ENCODE measurements at places on chromosomes 3 and 15. TPM values are rescaled to one million over a fixed set of nuclear protein-coding genes. Genes with fewer than 3 reads are reported as not detected.

The LRRC49 gene
- not detected for total RNA-seq

The SCG3 gene
- total RNA-seq: not detected

The TRPM1 gene
- total RNA-seq: not detected

The PRRT3 gene
- 5.6 TPM for total RNA-seq

The ACKR4 gene
- total RNA-seq: not detected

The GNAT1 gene
- 0.11 TPM for total RNA-seq

The CIB1 gene
- 154 TPM for total RNA-seq

DNA sequence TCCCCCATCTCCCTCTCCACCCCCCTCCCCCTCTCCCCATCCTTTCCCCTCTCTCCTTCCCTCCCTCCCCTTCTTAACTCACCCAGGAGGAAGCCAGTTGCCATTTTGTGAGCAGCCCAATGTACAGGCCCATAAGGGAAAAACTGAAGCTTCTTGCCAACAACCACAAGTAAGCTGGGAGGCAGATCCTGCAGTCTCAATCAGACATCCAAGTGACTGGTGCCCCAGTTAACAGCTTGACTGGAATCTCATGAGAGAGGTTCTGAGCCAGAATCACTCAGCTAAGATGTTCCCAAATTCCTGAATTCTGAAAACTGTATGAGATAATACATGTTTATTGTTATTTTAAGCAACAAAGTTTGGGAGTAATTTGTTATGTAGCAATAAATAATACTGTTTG is 90.7 kb downstream of the C3orf70 start:
- no peaks in the 10 kb centered on the region for H3K36me3 ChIP-seq
- H3K27ac ChIP-seq: no peak overlapping the region
- no peak overlapping the region for H3K4me3 ChIP-seq
- no peaks in the 10 kb centered on the region for H3K4me1 ChIP-seq
- DNase-seq: no peak

- DNase-seq: no peak
- no peaks in the 10 kb centered on the region for H3K27me3 ChIP-seq
- no peak overlapping the region for H3K4me3 ChIP-seq
- no peak overlapping the region for H3K27ac ChIP-seq
- H3K36me3 ChIP-seq: no peaks in the 10 kb centered on the region
Observed at GRCh38 chr3:59460068-59460467, 410.2 kb upstream of the CFAP20DC start.

DNA sequence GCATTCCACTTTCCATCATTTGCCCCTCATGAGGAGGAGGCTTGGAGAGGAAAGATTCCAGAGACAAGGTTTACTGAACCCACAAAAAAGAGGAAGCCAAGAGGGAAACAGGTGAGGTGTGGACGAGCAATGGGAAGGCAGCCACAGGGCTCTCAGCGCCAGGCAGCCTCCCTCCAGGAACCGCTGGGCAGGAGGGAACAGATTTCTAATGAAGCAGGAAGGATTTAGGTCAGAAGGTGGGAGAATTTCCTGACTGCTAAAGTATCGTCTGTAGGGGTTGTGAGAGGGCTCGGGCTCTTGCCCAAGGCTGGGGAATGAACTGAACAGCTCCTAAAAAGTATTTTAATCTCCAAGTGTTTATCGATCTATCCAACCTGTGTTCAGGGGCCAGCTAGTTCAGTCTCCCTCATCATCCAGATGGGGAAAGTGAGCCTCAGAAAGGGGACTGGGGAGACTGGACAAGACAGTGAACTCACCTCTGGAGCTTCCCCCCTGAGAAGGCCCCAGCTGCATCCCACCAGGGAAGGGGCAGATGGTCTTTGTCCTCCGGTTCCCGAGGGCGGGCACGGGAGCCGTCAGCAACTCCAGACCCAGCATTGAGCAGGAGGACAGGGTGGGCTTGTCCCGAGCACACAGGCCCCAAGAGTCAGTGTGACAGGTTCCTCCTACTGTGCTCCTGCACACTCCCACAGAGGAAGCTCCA is 10.5 kb downstream of the LOXL1 start:
- DNase-seq: no peak
- peaks cover 4% of the 10 kb centered on the region for H3K4me1 ChIP-seq
- H3K4me3 ChIP-seq: no peak overlapping the region

GRCh38 chr15:81239190-81239589 is 42.5 kb downstream of the IL16 start:
- no peak overlapping the region for H3K4me3 ChIP-seq
- no peak overlapping the region for H3K27ac ChIP-seq
- H3K4me1 ChIP-seq: no peaks in the 10 kb centered on the region
- DNase-seq: no peak
- peaks cover 3% of the 10 kb centered on the region for H3K36me3 ChIP-seq
- H3K27me3 ChIP-seq: no peaks in the 10 kb centered on the region

DNA sequence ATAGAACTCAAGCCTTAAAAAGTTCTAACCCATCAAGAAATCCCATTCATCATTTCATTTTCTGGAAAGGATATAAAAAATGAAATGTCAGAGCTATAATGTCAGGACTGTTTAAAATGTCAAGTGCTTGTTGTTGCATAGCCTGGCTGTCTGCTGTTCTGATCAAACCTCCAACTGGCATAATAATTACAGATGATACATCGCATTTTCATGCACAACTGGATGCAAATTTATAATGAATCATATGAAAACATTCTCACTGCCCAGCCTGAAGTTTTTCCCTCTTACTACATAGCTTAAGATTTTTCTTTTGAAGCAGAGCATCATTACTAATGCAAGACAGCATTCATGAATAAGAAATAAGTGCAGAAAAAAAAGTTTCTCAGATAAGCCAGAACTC is 46.5 kb downstream of the GUCA1C start:
- DNase-seq: no peak
- H3K4me1 ChIP-seq: peaks cover 11% of the 10 kb centered on the region
- H3K36me3 ChIP-seq: no peaks in the 10 kb centered on the region

DNA sequence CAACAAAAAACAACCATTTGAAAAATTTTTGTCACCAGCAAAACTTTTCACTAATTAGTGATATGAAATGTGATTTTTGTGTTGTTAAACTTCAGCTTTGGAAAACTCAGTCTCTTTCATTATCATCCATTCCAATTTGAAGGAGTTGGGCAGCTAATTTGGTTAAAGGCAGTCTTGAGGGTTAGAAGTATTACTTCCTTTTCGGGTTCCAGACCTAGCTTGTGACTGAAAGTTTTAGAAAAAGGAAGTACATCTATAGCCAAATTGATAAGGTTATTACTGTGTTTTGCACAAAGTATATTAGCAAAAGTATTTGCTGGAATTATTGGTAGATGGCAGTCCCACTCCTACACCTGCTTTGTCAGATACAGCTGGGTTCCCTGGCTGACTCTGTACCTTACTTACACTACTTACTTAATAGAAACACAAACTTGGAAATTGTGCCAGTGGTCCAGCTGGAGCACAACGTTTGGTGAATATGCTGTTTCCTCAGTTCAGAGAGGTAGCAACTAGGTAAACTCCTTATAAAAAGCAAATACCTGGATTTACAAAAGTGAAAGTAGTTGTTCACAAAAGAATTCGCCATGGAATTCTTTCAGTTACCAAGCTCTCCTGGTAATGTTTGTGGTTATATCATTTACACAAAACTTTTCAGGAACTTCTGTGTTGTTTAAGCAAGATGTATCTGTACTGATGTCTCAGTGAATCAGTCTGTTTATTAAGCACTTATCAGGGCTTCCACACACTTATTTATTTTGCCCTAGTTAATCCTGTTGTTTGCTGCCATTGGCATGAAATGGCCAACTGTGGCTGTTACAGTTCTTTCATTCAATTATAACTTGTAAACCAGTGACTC is 31.6 kb downstream of the TIPARP start:
- no peak for DNase-seq
- no peak overlapping the region for H3K4me3 ChIP-seq
- peaks cover 40% of the 10 kb centered on the region for H3K36me3 ChIP-seq
- no peak overlapping the region for H3K27ac ChIP-seq
- peaks cover 8% of the 10 kb centered on the region for H3K4me1 ChIP-seq
- H3K27me3 ChIP-seq: no peaks in the 10 kb centered on the region

DNA sequence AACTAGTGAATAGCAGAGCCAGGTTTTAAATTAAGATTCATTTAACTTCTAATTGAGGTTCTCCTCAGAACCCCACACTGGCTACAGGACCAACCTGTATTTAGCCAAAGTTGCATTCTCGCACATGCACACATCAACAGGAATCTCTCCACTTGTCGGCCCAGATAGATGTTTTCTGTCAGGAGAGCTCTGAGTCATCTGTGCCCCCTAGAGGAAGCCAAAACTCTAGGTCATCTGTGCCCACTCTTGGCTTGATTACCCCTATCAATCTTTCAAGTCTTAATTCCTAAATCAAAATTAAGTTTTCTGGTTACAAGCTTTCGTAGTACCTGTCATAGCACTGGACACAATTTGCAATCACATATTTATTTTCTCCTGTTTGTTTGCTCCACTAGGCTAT is 104.9 kb upstream of the EOMES start:
- peaks cover 15% of the 10 kb centered on the region for H3K4me1 ChIP-seq
- no peaks in the 10 kb centered on the region for H3K27me3 ChIP-seq
- no peak overlapping the region for H3K4me3 ChIP-seq

- no peaks in the 10 kb centered on the region for H3K27me3 ChIP-seq
- H3K4me3 ChIP-seq: no peak overlapping the region
- peaks cover 2% of the 10 kb centered on the region for H3K4me1 ChIP-seq
- DNase-seq: no peak
Observed at GRCh38 chr3:195873281-195873887, 35.0 kb downstream of the TNK2 start.

DNA sequence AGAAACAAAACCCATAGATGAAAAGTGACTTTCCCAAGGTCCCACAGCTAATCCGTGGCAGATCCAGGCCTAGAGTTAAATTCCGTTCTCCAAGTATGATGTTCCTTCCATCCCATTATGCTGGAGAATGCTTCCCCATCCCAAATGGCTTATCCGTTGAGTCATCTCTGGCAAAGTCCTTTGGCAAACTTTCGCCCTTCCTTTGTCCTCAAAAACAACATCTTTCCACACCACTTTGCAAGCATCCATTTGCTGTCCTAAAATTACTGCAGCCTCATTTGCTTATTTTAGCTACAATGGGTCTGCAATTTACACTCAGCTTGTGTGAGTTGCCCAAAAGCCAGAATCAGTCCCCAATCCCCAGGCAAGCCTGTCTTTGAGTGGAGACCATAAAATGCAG is 304.0 kb upstream of the TLE3 start:
- no peaks in the 10 kb centered on the region for H3K36me3 ChIP-seq
- H3K4me3 ChIP-seq: no peak overlapping the region
- no peak for DNase-seq

GRCh38 chr3:84601303-84601702 is 357.5 kb upstream of the CADM2 start:
- no peaks in the 10 kb centered on the region for H3K27me3 ChIP-seq
- H3K27ac ChIP-seq: no peak overlapping the region
- no peak overlapping the region for H3K4me3 ChIP-seq
- H3K36me3 ChIP-seq: no peaks in the 10 kb centered on the region

DNA sequence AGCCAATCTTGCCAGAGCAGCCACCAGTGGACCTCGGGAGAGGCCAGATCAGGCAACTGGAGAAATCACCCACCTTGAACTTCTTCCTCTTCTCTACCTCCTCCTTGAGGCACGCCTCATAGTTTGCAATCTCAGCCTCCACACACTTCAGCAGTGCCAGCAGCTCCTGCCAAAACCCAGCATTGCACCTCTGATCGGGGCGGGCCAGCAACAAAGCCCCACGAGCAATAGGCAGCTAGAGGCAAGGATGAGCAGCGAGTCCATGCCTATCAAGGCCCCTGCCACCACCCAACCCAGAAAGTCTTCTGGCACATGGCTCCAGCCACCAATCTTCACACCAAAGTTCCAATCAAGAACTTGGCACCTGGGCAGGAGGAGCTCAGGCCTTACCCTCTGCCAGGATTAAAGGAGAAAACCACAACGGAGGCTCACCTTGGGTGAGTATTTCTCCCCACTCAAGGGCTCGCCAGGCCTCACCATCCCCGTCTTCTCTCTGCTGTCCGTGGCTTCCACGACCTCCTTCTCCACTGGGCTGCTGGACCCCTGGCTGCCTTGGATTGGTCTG is 42.1 kb downstream of the SEMA3G start:
- no peak for DNase-seq
- peaks cover 27% of the 10 kb centered on the region for H3K36me3 ChIP-seq
- no peak overlapping the region for H3K27ac ChIP-seq
- H3K27me3 ChIP-seq: no peaks in the 10 kb centered on the region
- H3K4me1 ChIP-seq: peaks cover 9% of the 10 kb centered on the region
- no peak overlapping the region for H3K4me3 ChIP-seq

- H3K4me3 ChIP-seq: no peak overlapping the region
- peaks cover 5% of the 10 kb centered on the region for H3K4me1 ChIP-seq
- H3K36me3 ChIP-seq: no peaks in the 10 kb centered on the region
- no peak overlapping the region for H3K27ac ChIP-seq
- H3K27me3 ChIP-seq: no peaks in the 10 kb centered on the region
Observed at GRCh38 chr15:90159213-90159612, 41.9 kb upstream of the SEMA4B start.

DNA sequence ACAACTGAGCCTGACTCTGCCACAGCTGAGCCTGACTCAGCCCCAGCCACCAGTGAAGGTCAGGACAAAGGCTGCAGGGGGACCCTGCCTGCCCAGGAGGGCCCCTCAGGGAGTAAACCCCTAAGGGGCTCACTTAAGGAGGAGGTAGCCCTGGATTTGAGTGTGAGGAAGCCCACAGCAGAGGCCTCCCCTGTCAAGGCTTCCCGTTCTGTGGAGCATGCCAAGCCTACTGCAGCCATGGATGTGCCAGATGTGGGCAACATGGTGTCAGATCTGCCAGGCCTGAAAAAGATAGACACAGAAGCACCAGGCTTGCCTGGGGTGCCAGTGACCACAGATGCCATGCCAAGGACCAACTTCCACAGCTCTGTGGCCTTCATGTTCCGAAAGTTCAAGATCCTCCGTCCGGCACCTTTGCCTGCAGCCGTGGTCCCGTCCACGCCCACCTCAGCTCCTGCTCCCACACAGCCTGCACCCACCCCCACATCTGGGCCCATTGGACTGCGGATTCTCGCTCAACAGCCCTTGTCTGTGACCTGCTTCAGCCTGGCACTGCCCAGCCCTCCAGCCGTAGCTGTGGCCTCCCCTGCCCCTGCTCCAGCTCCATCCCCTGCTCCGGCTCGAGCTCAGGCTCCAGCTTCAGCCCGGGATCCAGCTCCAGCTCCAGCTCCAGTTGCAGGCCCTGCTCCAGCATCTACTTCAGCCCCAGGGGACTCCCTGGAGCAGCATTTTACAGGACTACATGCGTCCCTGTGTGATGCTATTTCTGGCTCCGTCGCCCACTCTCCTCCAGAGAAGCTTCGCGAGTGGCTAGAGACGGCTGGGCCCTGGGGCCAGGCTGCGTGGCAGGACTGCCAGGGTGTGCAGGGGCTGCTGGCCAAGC is 6.2 kb downstream of the C15orf39 start:
- peaks cover 37% of the 10 kb centered on the region for H3K36me3 ChIP-seq
- H3K27me3 ChIP-seq: no peaks in the 10 kb centered on the region

- H3K27me3 ChIP-seq: no peaks in the 10 kb centered on the region
- no peak overlapping the region for H3K27ac ChIP-seq
- H3K4me3 ChIP-seq: no peak overlapping the region
- H3K36me3 ChIP-seq: no peaks in the 10 kb centered on the region
Observed at GRCh38 chr3:19734453-19734852, 199.6 kb downstream of the EFHB start.

- H3K27me3 ChIP-seq: peaks cover 17% of the 10 kb centered on the region
- no peak overlapping the region for H3K4me3 ChIP-seq
- no peak for DNase-seq
- no peak overlapping the region for H3K27ac ChIP-seq
Observed at GRCh38 chr15:44102675-44103254, 92.3 kb downstream of the FRMD5 start.

- peaks cover 5% of the 10 kb centered on the region for H3K36me3 ChIP-seq
- H3K4me3 ChIP-seq: peak overlapping the region; percentile 64
- H3K4me1 ChIP-seq: peaks cover 21% of the 10 kb centered on the region
- H3K27me3 ChIP-seq: no peaks in the 10 kb centered on the region
- DNase-seq: no peak
Observed at GRCh38 chr15:78263351-78263781, 996 bp upstream of the DNAJA4 start.

Data from activated CD8-positive, alpha-beta T cell treated with anti-CD3 and anti-CD28 coated beads for 36 hours (primary cell).